ENCODE measurements at places on chromosomes 2 and 18.

DNA sequence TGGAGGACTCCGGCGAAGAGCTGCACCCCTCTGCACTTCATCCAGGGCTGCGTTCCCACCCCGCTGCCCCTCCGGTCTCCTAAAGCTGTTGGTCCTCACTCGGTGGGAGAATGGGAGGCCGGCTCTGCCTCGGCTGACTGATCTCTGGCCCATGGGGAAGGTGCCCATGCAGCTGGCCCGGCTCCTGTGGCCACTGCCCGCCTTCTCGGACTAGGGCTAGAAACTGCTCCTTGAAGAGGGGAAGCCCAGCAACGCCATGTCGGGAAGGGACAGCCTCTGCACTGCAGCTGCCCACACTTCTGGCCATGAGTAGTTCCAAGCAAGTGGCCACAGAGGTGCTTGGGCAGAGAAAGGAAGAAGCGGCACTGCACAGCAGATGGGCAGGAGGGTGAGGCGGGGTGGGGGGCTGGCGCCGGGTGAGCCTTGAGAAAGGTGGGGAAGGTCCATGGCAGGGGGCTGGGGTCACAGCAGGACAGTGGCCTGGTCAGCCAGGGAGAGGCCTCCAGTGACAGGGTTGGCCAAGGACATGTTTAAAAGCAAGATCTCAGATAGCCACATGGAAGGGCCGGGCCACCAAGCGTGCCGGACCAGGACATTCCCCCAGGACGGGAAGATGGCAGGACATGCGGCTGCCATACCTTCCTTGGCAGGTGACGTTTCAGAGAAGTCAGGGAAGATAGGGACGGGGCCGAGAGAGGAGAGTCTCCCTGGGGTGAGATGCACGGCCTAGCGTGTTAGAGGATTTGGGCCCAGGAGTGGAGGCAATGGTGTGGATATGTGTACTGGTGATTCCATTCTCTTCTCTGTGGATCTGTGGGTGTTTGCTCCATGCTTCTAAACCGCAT, 158.8 kb upstream of the HDAC4 start:
- DNase-seq = no peak

GRCh38 chr2:80429251-80429650, 124.7 kb upstream of the LRRTM1 start:
- no peak for DNase-seq

GRCh38 chr18:79852561-79853302, 55.0 kb downstream of the KCNG2 start:
- no peak for DNase-seq

DNA sequence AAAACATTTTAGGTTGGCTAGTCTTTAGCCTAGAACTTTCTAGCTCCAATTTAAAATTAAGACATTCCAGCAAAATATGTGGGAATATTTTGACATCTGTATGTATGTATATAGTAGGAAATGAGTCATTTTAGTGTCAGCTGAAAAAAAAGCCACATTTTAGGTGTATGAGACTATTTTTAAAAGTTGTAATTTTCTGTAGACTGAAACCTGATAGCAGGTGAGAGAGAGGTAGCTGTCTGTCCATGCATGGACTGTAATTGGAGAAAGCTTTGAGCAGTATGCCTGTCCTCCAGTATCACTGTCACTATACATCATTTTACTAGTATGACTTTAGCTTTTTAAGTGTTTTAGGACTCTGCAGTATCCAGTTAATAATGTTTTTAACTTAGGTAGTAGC, 26.1 kb upstream of the PPP1R1C start:
- no peak for DNase-seq

- DNase-seq = peak; percentile 76
These were observed 22.0 kb downstream of the SMAD7 start for GRCh38 chr18:48928787-48929186.

DNA sequence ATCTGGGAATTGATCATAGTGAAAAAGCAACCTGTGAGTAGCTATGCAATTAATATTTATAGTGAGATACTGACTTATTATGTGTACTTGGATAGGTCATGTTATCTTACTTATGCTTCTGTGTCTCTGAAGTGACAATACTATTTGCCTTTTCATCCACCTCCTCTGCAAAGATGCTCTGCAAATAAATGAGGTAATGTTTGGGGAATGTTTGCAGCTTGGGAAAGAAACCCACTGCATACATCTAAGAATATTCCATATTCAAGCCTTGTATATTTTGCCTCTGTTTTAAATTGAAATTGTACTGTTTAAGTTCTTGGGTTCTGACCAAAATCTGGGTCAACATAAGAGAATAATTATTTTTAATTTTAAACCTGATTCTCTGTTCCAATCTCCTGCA, 217.4 kb upstream of the DTNA start:
- DNase-seq = no peak

DNA sequence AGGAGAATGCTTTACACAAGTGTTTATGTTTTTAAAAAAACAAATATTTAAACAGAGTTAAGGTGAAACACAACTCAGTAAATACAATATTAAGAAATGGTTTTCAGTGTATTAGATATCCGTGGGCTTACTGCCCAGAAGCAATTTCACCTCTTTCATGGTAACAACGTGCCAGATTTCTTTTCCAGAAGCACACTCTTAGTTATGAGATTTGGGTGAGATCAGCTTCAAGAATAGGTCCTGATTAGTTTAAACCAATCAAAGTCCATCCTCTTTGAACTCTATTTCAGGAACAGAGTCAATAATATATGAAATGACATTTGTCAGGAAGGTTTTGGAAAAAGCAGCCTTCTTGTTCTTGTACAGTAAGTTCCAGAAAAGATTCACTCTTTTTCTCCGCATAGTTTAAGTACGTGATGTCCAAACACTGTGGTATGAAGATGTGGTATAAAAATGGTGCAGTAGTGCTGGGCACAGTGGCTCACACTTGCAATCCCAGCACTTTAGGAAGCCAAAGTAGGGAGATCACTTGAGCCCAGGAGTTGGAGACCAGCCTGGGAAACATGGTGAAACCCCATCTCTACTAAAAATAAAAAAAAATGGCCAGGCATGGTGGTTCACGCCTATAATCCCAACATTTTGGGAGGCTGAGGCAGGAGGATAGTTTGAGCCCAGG, 14.7 kb downstream of the USP34 start:
- DNase-seq = no peak

DNA sequence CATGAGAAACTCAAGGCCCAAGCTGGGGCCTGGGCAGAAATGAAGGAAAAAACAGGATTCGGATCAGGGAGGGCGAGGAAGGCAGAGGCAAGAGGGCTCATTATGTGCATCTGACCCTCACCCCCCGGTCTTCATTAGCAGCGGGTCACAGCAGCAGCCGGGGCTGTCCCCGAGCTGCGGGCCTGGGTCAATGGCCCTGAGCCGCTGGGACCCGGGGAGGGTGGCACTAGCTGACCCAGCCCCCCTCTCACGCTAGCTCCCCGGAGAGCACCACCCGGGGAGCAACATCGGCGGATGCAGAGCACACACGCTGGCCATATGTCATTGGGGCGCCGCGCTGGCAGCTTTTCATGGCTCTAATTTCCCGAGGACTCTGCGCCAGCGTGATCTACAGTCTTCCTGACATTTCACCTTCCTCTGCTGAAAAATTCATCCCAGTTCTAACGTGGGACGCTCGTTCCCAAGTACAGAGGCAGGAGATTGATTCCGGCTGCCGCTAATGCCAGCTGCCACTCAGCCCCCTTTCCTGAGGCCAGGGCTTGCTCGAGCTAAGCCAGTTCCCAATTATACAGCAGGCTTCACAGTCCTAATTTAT, 63.7 kb downstream of the EIPR1 start:
- DNase-seq = no peak

- DNase-seq = no peak
These were observed 22.0 kb upstream of the KCNF1 start for GRCh38 chr2:10889651-10890215.

GRCh38 chr2:64422466-64422865, 31.5 kb upstream of the LGALSL start:
- no peak for DNase-seq

- DNase-seq = no peak
These were observed 2.0 kb upstream of the PLEKHB2 start for GRCh38 chr2:131103165-131103564.

DNA sequence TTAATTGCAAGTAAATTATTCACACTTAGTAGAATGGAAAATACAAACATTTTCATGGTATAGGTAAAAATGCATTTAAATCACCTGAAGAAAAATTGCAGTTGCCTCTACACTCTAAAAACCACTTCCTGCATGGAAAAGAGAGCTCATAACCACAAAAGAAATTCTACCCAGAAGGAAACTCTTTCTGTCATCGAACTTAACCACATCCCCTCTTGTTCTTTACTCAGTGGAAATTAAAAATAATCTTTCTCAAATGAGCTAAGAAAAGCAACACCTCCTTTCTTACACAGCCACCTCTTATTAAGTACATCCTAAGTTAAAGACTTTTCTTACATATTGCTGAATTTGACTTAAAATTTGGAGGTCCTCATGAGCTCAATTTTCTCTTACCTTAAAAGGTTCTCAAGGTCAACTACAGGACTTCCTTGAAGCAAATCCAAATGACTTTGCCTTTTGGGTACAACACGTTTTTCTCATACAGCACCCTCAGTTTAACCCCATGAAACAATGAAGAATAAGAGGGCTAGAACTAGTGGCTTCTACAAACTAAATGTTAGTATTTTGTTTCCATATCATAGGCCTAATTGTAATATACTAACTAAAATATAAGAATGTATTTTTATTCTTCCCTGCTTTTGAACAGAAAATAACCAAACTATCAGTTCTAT, 109.1 kb upstream of the CRIM1 start:
- DNase-seq = no peak

DNA sequence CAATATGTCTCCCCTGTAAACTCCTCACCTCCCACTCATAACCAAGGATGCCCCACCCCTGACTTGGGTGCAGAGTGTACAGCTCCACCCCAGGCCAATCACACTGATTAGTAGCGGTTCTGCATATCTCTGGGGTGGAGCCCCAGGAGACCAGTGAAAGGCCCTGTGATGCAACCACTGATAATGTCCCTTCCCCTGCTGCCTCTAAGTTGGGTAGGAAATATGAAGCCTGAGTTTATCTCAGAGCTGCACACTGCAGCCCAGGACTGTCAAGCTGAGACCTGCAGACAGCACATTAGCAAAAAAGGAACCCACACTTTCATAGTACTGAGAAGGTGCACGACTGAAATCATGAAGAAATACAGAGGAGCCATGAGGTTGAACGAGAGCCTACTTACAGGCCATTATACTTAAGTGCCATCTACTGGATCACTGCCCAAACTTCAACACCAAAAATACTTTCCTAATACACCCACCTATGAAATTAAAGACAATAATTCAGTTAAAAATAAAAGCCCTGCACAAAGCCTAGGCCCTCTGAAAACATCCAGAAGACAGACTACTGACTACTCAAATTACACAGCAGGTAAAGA, 455.4 kb upstream of the LRRTM4 start:
- no peak for DNase-seq

- DNase-seq = no peak
These were observed 64.4 kb downstream of the LCLAT1 start for GRCh38 chr2:30511122-30512083.

DNA sequence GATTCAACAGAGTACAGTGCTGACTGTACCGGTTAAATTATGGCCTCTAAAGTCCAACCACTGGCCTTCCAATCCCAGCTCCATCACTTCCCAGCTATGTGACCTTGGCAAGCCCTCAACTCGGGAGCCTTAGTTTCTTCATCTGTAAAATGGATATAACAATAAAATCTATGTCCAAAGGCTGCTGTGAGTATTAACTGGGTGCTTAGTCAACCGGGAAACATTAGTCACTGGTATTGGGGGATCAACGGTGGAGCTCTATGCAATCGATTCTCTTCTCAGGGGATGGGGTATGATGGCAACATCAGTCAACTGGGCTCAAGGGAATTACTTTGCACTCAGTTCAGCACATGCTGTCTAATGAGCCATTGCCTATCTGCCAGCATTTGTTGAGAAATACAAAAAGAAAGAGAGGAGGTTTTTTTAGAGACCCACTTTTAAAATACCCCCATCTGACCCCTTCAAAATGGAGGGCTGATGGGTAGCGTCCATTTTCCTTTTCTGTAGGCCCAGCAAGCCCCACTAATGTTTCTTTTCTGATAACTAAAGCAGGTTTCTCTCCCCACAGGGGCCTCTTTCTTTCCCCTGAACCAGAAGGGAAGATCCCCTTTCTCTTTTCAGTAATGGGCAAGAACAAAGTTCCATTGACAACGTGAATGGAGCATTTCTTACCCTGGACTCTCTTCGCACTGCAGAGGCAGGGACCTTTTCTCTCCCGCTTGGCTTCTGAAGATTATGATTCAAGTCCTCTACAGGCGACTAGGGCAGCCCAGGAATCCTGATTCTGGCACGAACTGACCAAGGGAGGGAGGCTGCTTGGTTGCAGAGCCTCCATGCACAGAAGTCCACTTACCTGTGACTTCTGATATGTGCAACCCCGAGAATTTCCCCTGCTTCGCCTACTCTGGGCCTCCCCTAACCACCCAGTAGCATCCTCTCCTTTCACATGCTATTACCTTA, 8.7 kb upstream of the AGFG1 start:
- no peak for DNase-seq

- DNase-seq = no peak
These were observed 99.5 kb downstream of the EPB41L3 start for GRCh38 chr18:5444269-5444668.

GRCh38 chr2:191907091-191907490, 60.2 kb upstream of the CAVIN2 start:
- DNase-seq = no peak

DNA sequence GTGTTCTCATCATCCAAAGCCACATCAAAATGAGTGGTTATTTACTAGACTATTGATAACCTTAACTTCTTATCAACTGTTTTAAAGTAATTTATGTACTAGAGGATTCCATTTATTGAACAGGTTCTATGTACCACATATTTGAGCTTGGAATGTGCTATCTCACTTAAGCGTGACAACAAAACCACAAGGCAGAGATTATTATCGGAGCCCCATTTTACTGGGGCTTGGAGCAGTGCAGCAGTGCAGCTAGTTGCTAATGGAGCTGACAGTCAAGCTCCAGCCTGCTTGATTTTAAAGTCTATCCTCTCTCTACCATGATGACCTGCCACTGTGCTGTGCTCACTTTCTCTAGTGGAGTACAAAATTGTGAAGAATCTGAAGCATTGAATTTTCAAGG, 24.6 kb downstream of the GCG start:
- no peak for DNase-seq

GRCh38 chr2:23127465-23127864, 257.5 kb upstream of the KLHL29 start:
- DNase-seq = no peak

GRCh38 chr2:172510088-172510487, 45.8 kb upstream of the PDK1 start:
- no peak for DNase-seq

DNA sequence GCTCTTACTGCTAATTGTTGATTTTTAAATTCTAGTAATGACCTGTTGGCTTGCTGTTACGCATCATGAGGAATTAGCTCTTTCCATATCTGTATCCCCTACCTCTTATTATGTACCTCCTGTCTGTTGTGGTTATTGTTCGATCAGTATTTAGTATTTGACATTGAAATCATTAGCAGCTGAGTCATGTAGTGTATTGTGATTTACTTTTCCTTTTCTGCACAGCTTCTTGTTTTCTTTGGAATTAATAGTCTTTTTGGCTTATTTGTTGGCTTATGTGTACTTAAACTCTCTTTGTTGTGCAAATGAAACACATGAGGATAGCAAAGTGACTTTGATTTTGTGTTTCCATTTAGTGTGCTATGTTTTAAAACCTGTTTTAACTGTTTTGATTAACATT, 4.3 kb downstream of the EPB41L5 start:
- DNase-seq = no peak

GRCh38 chr2:161199912-161200701, 39.9 kb downstream of the TANK start:
- DNase-seq = no peak

- DNase-seq = no peak
These were observed 633 bp downstream of the KIAA1328 start for GRCh38 chr18:36829362-36830157.

Measured in activated CD8-positive, alpha-beta memory T cell treated with anti-CD3 and anti-CD28 coated beads for 1 hour (primary cell).